Spleen (tissue), 13 donors: ENCODE measurements at places on chromosomes 3 and 15. TPM values are rescaled to one million over a fixed set of nuclear protein-coding genes. Genes with fewer than 3 reads are reported as not detected.

DNA sequence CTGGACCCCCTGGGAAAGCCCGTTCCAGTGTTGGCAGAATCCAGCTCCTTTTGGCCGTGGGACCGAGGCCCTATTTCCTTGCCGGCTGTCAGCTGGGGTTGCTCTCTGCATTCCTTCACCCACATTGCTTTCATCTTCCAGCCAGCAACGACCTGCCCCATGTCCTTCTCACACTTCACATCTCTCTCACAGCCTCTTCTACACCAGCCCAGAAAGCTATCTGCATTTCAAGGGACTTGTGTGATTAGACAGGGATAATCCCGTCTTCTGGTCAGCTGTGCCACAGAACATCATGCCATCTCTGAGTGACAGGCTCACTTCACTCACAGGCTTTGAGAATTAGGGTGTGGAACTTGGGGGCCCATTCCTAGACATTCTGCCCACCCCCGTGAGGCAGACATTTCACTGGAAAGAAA is 16.4 kb downstream of the EFCC1 start:
- peaks cover 70% of the 10 kb centered on the region for H3K4me1 ChIP-seq
- no peak for DNase-seq
- no peaks in the 10 kb centered on the region for H3K27me3 ChIP-seq
- H3K36me3 ChIP-seq, result no peaks in the 10 kb centered on the region

The CDCP1 gene
- total RNA-seq, result 3.0 TPM

DNA sequence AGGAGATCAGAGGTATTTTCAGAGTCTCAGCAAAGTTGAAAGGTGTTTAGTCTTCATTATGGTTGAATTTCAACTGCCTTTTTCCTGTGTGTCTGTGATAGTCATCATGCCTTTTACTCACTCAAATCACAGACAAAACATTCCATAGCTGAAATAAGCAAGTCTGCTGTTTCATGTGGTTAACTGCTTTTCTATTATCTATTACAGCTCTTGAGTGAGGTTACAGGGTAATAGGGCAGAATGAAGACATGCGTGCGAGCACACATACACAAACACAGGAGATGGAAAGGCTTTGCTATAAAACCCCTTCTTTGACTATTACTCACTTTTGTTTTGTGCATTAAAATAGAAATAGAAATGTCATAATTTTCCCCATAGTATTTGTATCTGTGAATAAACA is 192.6 kb upstream of the RARB start:
- H3K4me3 ChIP-seq, result no peak overlapping the region
- H3K36me3 ChIP-seq, result no peaks in the 10 kb centered on the region
- H3K27me3 ChIP-seq, result no peaks in the 10 kb centered on the region
- no peak for DNase-seq
- H3K4me1 ChIP-seq, result no peaks in the 10 kb centered on the region
- no peak overlapping the region for H3K27ac ChIP-seq

The FBXW12 gene
- total RNA-seq, result not detected

DNA sequence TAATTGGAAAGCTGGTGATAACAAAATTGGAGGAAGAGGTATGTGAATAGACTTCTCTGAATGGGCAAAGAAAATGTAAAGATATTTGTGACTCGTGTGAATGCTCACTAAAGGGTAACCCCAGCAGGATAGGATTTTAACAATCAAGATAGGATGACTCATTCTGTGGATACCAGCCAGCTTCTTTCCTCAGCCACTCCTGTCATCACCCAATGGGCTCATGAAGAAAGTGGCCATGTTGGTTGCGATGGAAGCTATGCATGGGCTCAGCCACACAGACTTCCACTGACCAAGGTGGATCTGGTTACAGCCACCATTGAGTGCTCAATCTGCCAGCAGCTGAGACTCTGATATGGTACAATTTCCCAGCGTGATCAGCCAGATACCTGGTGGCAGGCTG is 40.9 kb downstream of the STRIT1 start:
- no peaks in the 10 kb centered on the region for H3K36me3 ChIP-seq
- no peaks in the 10 kb centered on the region for H3K4me1 ChIP-seq
- H3K27me3 ChIP-seq, result no peaks in the 10 kb centered on the region
- no peak overlapping the region for H3K4me3 ChIP-seq
- no peak for DNase-seq

The CEP152 gene
- total RNA-seq, result 15.1 TPM

The RLBP1 gene
- not detected for total RNA-seq

The IL12A gene
- 2.0 TPM for total RNA-seq

GRCh38 chr3:124993466-124993865 is 58.9 kb upstream of the MUC13 start:
- no peak for DNase-seq
- peaks cover 48% of the 10 kb centered on the region for H3K36me3 ChIP-seq
- no peaks in the 10 kb centered on the region for H3K27me3 ChIP-seq
- H3K4me1 ChIP-seq, result peaks cover 4% of the 10 kb centered on the region

DNA sequence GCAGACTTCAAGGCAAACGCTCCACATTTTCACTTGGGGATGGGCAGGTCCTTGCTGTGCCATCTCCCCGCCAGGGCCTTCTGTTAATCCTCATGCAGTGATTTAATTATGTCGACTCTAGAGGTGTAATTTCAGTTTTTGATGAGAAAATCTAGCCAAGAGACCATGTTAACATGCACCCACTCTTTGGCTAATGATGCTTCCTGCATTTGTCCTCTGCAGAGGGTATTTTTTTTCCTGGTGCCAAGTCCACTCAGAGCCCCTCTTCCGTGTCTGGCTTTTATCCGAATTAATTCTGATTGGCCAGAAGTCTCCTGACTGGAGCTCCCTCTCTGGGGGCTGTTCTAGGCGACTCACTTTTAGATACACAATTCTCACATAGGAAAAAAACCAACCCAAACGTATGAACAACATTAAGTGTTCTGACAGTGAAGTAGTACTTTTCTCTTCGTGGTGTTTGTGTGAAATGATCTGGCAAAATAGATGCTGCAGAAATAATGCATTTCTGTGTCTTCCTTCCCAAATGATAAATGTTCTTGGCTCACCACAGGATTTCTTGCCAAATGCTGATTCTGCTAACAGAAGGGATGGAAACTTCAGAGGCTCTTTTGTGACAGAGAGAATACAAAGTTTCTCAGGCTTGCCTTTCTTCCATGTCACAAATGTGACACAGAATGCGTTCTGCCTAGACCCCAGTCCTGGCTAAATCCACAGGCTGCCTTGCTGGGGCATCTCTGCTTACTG is 190.0 kb downstream of the CACNA2D3 start:
- no peak overlapping the region for H3K27ac ChIP-seq
- no peaks in the 10 kb centered on the region for H3K4me1 ChIP-seq
- no peaks in the 10 kb centered on the region for H3K36me3 ChIP-seq
- H3K27me3 ChIP-seq, result no peaks in the 10 kb centered on the region

The CD80 gene
- total RNA-seq, result 15.9 TPM

GRCh38 chr3:157231071-157231470 is 71.1 kb upstream of the CCNL1 start:
- no peak for DNase-seq
- no peaks in the 10 kb centered on the region for H3K4me1 ChIP-seq
- H3K36me3 ChIP-seq, result no peaks in the 10 kb centered on the region

The SLC51A gene
- total RNA-seq, result 3.9 TPM

DNA sequence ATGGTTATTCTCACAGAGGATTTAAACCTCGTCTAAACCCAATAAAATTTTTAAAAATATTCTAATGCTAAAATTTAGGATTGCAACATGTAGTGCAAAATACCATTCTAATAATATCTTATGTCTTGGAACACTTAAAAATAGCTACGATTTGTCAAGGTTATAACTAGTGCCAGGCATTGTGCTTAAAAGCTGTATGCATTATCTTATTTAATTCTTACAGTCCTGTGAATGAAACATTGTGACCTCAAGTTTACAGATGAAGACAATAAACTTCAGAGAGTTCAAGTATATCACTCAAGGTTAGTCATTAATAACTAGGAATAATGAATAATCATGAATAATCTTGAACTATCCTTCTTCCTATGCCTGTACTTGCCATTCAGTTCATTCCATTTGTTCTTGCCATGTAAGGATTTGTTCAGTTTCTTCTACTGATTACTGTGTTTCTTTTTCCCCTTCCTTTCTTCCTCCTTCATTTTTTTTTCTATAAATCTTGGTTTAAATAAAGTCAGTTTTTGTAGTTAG is 897.6 kb upstream of the NR2F2 start:
- H3K4me3 ChIP-seq, result no peak overlapping the region
- no peak for DNase-seq
- H3K27ac ChIP-seq, result no peak overlapping the region
- H3K4me1 ChIP-seq, result no peaks in the 10 kb centered on the region

GRCh38 chr3:174955513-174956016 is 96.4 kb downstream of the NAALADL2 start:
- H3K36me3 ChIP-seq, result no peaks in the 10 kb centered on the region
- no peak overlapping the region for H3K27ac ChIP-seq
- H3K4me3 ChIP-seq, result no peak overlapping the region
- H3K27me3 ChIP-seq, result no peaks in the 10 kb centered on the region
- no peak for DNase-seq

GRCh38 chr3:14900881-14901873 is 46.2 kb upstream of the NR2C2 start:
- DNase-seq, result no peak
- H3K4me3 ChIP-seq, result no peak overlapping the region
- no peak overlapping the region for H3K27ac ChIP-seq
- H3K36me3 ChIP-seq, result peaks cover 6% of the 10 kb centered on the region

The GOLGA8R gene
- total RNA-seq, result 3.3 TPM

DNA sequence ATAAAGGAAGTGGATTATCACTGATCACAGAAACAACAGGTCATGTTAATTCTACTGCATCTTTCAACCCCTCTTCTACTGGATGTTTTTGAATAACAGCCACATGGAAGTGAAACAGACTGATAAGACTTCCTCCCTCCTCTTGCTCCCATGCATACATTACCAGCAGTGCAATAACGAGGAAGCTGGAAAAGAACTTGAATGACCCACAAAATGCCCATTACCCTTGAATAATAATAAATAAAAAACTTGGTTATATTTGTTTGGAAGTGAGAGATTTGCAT is 51.6 kb downstream of the RARB start:
- H3K4me1 ChIP-seq, result peaks cover 6% of the 10 kb centered on the region
- no peak overlapping the region for H3K4me3 ChIP-seq
- H3K36me3 ChIP-seq, result no peaks in the 10 kb centered on the region
- H3K27me3 ChIP-seq, result no peaks in the 10 kb centered on the region
- DNase-seq, result no peak

GRCh38 chr3:81320862-81321261 is 440.6 kb downstream of the GBE1 start:
- H3K4me3 ChIP-seq, result no peak overlapping the region
- H3K27me3 ChIP-seq, result no peaks in the 10 kb centered on the region
- no peak overlapping the region for H3K27ac ChIP-seq
- DNase-seq, result no peak
- H3K36me3 ChIP-seq, result no peaks in the 10 kb centered on the region
- no peaks in the 10 kb centered on the region for H3K4me1 ChIP-seq

The CLSTN2 gene
- total RNA-seq, result 0.13 TPM

DNA sequence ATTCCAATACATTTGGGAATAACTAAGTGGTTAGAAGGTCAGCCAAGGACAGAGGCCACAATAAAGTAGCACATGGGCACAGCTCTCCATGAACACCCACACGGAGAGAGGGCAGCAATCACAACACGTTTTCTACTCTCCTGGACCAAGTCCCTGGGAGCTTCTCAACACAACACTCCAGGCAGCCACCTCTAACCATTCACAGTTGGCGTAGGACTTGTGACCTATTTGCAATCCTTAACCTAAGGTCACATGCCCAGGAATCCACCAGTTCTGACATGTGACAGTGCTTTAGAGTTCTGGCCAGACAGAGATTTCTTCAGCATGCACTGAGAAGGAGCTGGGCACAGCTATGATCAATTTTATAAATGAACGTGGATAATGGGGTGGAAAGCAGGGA is 280.8 kb downstream of the SHQ1 start:
- H3K36me3 ChIP-seq, result no peaks in the 10 kb centered on the region
- DNase-seq, result no peak
- no peak overlapping the region for H3K4me3 ChIP-seq
- no peak overlapping the region for H3K27ac ChIP-seq
- H3K27me3 ChIP-seq, result no peaks in the 10 kb centered on the region
- no peaks in the 10 kb centered on the region for H3K4me1 ChIP-seq

The CLDN18 gene
- total RNA-seq, result not detected

DNA sequence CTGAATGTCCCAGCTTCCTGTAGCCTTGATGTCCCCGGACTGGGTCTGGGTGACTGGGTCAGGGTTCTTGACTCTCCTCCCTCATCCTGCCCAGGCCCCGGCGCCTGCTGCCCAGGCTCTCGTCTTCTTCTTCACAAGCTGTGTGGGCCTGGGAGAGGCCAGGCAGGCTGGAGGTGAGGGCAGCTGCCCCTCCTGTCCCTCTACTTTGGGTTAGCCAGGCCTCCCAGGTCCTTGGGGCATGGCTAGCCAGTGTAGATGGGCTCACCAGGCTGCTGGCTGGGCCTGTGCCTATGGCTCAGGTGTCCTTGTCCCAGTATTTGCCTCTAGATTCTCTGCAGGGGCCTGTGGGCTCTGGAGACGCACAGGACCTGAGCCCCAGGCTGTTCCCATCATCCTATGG is 31.8 kb downstream of the TKT start:
- H3K4me3 ChIP-seq, result no peak overlapping the region
- H3K4me1 ChIP-seq, result peaks cover 82% of the 10 kb centered on the region
- no peaks in the 10 kb centered on the region for H3K27me3 ChIP-seq
- peak; percentile 80 for DNase-seq
- H3K36me3 ChIP-seq, result peaks cover 61% of the 10 kb centered on the region

The BCHE gene
- 9.2 TPM for total RNA-seq

GRCh38 chr3:55194376-55194775 is 266.5 kb upstream of the LRTM1 start:
- no peak overlapping the region for H3K4me3 ChIP-seq
- no peaks in the 10 kb centered on the region for H3K36me3 ChIP-seq
- no peaks in the 10 kb centered on the region for H3K4me1 ChIP-seq
- no peak for DNase-seq
- H3K27me3 ChIP-seq, result no peaks in the 10 kb centered on the region

DNA sequence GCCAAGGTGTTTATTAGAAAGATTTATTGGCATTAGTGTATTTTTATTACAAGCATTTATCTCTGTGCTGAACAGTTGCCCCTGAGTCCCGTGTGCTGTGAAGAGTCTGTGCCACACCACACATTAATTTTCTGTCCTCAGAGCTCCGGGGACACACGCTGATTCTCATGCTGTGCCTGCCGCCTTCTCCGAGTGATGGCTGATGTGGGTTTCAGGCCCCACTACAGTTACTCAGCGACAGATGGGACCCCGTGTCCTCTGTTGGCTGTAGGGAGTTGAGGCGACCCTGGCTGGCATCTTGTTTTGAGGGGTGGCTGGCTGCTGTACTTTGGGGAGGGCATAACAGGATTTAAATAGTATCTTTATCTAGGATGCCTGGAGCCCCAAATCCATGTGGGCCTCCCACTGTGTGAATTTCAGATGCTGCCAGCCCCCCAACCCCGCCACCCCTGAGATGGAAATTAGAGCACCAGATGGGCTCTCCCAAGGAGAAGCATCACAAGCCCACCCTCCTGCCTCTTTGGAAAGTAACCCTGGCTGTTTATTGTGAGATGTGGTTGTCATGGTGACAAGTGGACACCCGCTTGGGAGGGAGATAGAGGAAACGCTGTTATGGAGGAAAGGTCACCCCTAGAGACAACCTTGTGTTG is 185.6 kb downstream of the APBA2 start:
- no peaks in the 10 kb centered on the region for H3K27me3 ChIP-seq
- no peak overlapping the region for H3K4me3 ChIP-seq
- DNase-seq, result peak; percentile 46
- H3K4me1 ChIP-seq, result no peaks in the 10 kb centered on the region
- H3K27ac ChIP-seq, result no peak overlapping the region

GRCh38 chr3:4749567-4750002 is 229.7 kb upstream of the BHLHE40 start:
- peaks cover 40% of the 10 kb centered on the region for H3K36me3 ChIP-seq
- peaks cover 14% of the 10 kb centered on the region for H3K4me1 ChIP-seq
- H3K4me3 ChIP-seq, result no peak overlapping the region
- H3K27ac ChIP-seq, result no peak overlapping the region
- H3K27me3 ChIP-seq, result no peaks in the 10 kb centered on the region
